COLO829 (cell line): ENCODE measurements at places on chromosomes 7 and 10.

DNA sequence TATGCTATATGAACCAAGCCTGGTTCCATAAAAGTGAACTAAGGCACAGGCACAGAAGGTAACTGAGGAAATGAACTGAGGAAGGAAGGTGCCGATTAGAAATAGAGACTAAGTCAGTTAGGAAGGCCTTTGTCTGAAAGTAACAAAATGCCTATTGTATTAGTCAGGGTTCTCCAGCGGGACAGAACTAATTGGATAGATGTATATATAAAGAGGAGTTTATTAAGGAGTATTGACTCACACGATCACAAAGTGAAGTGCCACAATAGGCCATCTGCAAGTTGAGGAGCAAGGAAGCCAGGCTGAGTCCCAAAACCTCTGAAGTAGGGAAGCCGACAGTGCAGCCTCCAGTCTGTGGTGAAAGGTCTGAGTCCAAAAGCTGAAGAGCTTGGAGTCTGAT, 13.9 kb upstream of the PLXNA4 start:
- no peak for DNase-seq

GRCh38 chr10:81915504-81915897, 40.5 kb downstream of the NRG3 start:
- no peak for DNase-seq

DNA sequence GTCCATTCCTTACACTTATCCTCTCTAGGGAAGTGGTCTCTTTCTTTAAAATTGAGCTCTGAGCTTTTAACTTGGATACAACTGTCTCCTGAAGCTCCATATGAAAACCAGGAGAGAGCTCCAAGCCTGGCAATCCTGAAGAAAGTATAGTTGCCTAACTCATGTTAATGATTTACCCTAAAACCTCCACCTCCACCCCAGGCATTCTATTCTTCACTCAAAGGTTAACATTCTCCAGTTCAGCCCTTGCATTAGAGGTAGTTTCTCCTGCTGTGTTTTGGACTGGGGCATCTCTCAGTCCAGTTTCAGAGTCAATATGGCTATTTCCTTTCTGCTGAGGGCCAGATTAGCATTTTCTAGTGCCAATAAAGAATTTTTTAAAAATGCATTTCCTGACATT, 195.5 kb downstream of the SLC25A13 start:
- DNase-seq = no peak

DNA sequence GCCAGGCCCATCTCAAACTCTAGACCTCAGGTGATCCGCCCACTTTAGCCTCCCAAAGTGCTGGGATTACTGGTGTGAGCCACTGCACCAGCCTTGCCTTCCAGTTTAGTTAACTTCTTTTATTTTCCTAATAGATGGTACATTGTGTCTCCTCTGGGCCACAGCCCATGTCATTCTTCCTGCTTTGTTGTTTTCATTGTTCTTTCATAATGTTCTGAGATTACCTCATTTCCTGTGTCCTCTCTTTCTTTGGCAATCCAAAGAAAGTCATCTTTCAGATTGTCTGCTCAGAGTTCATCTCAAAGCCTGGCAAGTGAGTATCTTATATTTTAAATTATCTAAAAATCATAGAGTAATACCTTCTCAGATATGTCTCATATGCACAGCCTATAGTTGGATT, at the start of gene OLAH:
TSS of gene OLAH (plus strand) at position 270 of the 400 bp plus-strand sequence. CDS start 3,346 bp downstream, outside the sequence.
- DNase-seq = no peak

DNA sequence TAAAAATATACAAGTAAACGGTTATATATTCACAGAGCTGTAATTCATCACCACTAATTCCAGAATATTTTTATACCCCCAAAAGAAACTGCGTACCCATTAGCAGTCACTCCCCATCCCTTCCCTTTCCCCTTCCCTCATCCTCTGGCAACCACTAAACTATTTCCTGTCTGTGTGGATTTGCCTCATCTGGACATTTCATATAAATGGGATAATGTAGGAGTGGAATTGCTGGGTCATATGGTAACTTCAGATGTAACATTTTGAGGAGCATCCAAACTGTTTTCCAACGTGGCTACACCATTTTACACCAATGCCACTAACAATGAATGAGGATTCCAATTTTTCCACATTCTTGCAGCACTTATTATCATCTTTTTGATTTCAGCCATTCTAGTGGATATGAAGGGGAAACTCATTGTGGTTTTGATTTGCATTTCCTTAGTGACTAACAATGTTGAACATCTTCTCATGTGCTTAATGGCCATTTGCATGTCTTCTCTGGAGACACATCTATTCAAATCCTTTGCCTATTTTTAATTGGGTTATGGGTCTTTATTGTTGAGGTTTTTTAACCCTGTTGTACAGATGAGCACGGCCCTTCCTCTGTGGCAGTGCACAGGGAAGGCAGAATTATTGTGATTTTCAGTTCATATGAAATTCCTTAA, 79.2 kb downstream of the RBM20 start:
- no peak for DNase-seq

DNA sequence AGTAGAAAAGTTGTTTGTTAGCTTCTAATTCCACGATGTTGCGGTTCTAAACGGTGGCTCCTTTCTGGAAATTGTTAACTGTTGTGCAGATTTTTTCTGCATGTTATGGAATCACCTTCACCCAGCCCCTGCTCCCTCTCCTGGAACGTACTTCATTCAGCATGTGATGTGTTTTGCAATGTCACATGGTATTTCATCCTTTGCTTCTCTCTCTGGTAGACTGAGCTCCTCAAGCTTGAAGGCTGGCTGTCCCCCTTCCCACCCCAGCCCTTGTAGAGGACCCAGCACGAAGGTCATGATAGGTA, 4.4 kb downstream of the PPP2R2D start:
- DNase-seq = no peak

GRCh38 chr10:96683065-96683464, 37.2 kb downstream of the PIK3AP1 start:
- DNase-seq = no peak
